ENCODE measurements at places on chromosomes 1 and 21.

GRCh38 chr1:48114596-48115382 lies 107.7 kb upstream of the SLC5A9 start:
- DNase-seq = no peak

GRCh38 chr1:4796161-4797015 lies 142.0 kb downstream of the AJAP1 start:
- DNase-seq = no peak

GRCh38 chr1:247111700-247112478 lies 7.7 kb upstream of the ZNF669 start:
- no peak for DNase-seq

DNA sequence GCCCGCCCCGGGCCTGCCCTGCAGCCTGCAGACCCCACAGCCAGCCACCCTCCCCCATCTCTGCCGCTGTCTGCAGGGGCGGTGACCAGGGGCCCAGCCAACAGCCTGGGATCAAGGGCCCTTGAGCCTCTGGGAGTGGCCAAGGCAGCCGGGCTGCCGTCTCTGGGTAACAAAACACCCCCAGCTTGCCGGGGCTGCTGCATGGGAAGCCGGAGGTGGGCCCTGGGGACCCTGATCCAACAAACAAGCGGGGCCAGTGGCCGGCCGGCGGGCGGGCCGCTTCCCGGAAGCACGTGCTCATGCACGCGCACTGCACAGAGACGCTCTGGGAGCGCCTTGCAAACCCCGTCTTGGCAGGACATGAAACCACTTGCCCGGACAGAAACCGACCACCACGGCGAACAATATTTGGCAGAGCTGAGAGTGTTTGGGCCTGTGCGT lies 13.2 kb downstream of the MEGF6 start:
- no peak for DNase-seq

- DNase-seq = no peak
Measured at GRCh38 chr1:177969109-177969508, 749 bp downstream of the SEC16B start.
